ENCODE measurements at places on chromosomes 1 and 21.

GRCh38 chr1:56709269-56709880, 64.3 kb downstream of the PRKAA2 start:
- peak; percentile 64 for DNase-seq

DNA sequence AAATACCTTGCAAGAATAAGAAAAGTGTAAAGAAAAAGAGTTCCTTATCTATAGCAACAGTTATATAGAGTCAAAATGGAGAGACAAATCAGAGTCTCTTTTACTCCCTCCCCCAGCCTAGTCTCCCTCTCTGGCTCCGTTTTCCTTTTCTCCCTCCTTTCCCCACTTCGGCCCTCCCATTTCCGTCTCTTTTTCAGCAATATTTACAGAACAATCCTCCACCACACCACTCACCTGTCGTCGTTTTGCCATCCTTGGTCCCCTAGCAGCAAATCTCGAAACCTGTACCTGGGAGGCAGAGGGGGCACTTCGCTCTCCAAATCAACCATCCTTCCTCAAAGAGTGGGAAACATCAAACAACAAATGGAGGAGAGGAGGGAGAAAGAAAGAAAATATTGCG, 259 bp downstream of the KCNT2 start:
- DNase-seq, result peak; percentile 23

- DNase-seq, result peak; percentile 79
Observed at GRCh38 chr1:153985341-153985912, 712 bp downstream of the RAB13 start.

DNA sequence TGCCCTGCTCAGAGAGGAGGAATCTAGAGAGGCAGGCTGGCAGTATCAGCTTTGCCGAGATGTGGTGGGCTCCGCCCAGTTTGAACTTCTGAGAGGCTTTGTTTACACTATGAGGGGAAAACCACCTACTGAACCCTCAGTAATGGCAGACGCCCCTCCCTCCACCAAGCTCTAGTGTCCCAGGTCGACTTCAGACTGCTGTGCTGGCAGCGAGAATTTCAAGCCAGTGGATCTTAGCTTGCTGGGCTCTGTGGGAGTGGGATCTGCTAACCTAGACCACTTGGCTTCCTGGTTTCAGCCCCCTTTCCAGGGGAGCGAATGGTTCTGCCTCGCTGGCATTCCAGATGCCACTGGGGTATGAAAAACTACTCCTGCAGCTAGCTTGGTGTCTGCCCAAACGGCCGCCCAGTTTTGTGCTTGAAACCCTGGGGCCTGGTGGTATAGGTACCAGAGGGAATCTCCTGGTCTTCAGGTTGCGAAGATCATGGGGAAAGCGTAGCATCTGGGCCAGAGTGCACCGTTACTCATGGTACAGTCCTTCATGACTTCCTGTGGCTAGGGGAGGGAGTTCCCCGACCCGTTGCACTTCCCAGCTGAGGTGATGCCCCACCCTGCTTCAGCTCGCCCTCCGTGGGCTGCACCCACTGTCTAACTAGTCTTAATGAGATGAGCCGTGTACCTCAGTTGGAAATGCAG, 43.6 kb downstream of the C21orf91 start:
- DNase-seq, result no peak

GRCh38 chr1:196654271-196654670, 2.4 kb downstream of the CFH start:
- DNase-seq, result no peak

GRCh38 chr1:153816283-153816889, 41.2 kb downstream of the SLC27A3 start:
- no peak for DNase-seq

GRCh38 chr21:45150638-45151131, 76.3 kb downstream of the ADARB1 start:
- no peak for DNase-seq

GRCh38 chr1:93016171-93016570, 54.9 kb upstream of the DIPK1A start:
- DNase-seq, result peak; percentile 18

DNA sequence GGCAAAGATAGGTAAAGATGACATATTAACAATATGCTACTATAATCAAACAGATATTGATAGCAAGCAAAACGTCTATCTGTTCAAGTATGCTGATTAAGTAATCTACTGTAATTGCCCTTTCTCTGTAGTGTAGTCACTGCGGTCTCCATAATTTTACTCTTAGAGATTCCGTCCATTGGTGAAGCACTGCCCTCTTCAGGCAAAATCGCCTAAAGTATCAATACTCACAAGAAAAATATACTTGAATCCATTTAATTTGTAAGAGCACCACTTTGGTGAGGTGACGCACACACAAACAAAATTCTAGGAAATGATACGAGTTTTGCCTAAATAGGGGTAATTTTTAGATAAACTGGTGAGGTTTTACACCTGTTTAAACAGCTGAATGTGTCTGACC, 434.6 kb upstream of the CHRM3 start:
- peak; percentile 42 for DNase-seq

DNA sequence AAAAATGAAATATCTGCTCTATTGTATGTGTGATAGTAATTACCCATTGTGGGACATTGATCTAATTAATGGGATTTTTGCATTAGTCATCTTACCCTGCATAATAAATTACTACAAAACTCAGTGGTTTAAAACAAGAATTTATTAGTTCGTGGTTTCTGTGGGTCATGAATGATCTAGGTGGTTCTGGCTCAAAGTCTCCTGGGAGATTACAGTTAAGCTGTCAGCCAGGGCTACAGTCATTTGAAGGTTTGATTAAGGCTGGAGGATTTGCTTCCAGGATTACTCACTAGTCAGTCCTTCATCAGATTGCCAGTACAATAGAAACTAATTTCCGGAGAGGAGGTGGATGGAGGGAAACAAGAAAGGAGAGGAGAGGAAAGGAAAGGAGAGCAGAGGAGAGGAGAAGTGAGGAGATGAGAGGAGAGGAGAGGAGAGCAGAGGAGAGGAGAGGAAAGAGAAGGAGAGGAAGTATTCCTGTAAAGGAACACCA, 60.4 kb upstream of the TNFSF4 start:
- peak; percentile 86 for DNase-seq

GRCh38 chr1:183188240-183188639, 2.2 kb downstream of the LAMC2 start:
- DNase-seq, result no peak

- no peak for DNase-seq
Observed at GRCh38 chr1:31382379-31382989, 9.6 kb upstream of the FABP3 start.
